ENCODE measurements at places on chromosomes 16 and 17.

GRCh38 chr16:25228372-25228771 is 11.6 kb downstream of the AQP8 start:
- DNase-seq: peak; percentile 22

GRCh38 chr17:31780483-31780882 is 78.6 kb downstream of the COPRS start:
- DNase-seq: no peak

GRCh38 chr17:15092261-15092660 is 172.9 kb downstream of the PMP22 start:
- DNase-seq: no peak

DNA sequence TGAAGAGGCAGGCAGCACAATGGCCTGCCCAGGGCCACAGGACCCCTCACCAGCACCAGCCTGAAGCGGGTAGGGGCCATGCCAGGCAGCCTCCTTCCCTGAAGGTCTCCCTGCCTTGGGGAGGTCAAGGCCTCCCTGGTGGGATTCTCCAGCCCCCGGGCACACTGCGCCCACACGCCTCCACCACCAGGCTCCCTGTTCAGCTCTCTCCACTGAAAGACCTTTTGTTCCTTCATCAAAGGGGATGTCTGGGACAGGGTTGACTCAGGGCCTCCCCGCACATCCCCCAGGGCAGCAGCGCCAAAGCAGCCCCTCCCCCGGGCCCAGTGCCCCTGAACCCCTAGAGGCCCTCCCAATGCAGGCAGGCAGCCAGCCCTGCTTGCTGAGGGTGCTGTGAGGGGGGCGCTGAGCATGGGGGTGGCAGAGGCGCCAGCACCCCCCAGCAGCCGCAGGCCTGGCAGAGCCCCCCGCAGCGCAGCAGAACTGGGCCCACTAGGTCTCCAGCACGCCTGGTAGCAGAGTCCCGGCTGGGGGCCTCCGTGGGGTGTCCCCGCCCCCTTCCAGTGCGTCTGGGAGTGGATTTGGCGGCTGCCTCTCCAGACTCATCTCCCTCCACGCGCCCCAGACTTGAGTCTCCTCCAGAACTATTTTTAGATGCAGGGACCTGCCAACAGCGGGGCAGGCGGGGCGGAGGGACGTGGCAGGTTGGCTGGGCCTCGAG is 13.1 kb downstream of the BCAR1 start:
- peak; percentile 43 for DNase-seq

DNA sequence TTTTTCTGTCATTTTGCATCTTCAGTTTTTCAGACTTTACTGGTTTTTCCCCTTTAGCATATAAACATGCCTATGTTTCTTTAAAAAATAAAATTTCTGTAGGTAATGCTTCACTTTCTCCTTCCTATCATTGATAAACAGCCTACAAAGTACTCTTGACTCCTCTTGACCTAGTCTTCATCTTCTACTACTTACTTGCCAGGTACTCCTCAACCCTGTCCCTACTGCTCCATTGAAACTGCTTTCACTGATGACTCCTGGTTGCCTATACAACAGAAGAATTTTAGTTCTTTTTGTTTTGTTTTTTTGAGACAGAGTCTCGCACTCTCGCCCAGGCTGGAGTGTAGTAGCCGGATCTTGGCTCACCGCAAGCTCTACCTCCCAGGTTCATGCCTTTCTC is 7.0 kb downstream of the DDX42 start:
- DNase-seq: no peak

Data from ELF-1 (cell line).